ENCODE measurements at places on chromosomes 6 and 20. TPM values are rescaled to one million over a fixed set of nuclear protein-coding genes. Genes with fewer than 3 reads are reported as not detected.

DNA sequence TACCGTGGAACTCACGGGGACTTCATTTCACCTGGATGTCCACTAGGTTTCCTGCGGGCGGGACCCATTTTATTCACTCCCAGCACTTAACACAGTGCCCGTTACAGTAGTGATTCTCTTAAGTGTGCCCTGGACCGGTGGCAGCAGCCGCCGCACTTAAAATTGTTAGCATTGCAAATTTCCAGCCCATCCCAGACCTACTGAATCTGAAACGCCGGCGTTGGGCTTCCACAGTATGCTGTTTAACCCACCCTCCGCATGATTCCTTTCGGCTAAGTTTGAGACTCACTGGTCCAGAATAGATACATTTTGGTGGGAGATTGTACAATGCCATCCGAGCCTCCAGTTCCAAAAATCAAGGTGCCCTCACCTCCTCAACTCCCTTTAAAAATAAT, 967 bp downstream of the SMPDL3A start:
- peaks cover 21% of the 10 kb centered on the region for H3K4me1 ChIP-seq
- DNase-seq, result no peak
- no peaks in the 10 kb centered on the region for H3K27me3 ChIP-seq
- no peaks in the 10 kb centered on the region for H3K36me3 ChIP-seq

DNA sequence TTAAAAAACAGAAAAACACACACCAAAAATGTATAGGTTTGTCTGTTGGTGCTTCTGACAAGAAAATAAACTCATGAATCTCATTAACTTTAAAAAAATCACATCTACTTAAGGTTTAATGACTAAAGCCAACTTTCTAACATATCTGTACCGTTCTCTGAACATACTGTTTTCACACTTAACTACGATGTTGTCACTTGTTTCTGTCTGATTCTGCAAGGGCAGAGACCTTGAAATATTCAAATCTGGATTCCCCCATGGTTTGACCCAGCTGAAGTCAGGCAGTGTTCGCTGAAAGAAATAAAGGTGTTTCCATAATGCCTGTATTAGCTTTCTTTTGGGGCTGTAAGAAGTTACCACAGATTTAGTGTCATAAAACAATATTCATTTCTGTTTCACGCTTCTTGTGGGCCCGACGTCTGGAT, 2.7 kb upstream of the ASXL1 start:
- peak overlapping the region; percentile 3 for H3K4me3 ChIP-seq
- peaks cover 35% of the 10 kb centered on the region for H3K4me1 ChIP-seq
- peak overlapping the region; percentile 92 for H3K27ac ChIP-seq
- DNase-seq, result no peak
- no peaks in the 10 kb centered on the region for H3K36me3 ChIP-seq

DNA sequence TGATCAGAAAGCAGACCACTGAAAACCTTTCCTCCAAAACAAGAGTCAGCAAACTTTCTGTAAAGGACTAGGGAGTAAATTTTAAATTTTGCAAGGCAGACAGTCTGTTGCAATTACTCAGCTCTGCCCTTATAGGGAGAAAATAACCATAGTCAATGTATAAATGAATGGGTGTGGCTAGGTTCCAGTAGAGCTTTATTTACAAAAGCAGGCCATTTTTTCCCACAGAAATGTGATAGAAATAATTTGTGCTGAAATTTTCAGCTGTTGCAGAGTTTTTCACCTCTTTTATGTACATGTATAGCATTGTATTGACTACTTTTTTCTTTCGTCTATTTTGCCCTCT, 7.7 kb downstream of the AMD1 start:
- DNase-seq, result no peak
- H3K27me3 ChIP-seq, result no peaks in the 10 kb centered on the region
- H3K36me3 ChIP-seq, result no peaks in the 10 kb centered on the region

DNA sequence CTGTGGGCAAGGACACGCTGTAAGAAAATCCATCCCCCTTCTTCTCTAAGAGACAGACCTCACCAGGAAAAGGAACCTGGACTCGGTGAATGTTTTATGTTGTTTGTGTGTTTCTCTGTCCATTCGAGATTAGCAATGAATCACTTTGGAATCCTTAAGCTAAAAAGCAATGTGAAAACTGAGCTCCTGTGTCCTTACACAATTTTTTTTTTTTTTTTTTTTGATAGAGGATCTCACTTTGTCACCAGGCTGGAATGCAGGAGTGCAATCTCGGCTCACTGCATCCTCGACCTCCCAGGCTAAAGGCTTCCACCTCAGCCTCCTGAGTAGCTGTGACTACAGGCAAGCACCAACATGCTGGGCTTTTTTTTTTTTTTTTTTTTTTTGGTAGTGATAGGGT, 32.1 kb downstream of the BFSP1 start:
- H3K4me3 ChIP-seq, result no peak overlapping the region
- no peaks in the 10 kb centered on the region for H3K27me3 ChIP-seq
- H3K36me3 ChIP-seq, result no peaks in the 10 kb centered on the region
- no peak overlapping the region for H3K27ac ChIP-seq

DNA sequence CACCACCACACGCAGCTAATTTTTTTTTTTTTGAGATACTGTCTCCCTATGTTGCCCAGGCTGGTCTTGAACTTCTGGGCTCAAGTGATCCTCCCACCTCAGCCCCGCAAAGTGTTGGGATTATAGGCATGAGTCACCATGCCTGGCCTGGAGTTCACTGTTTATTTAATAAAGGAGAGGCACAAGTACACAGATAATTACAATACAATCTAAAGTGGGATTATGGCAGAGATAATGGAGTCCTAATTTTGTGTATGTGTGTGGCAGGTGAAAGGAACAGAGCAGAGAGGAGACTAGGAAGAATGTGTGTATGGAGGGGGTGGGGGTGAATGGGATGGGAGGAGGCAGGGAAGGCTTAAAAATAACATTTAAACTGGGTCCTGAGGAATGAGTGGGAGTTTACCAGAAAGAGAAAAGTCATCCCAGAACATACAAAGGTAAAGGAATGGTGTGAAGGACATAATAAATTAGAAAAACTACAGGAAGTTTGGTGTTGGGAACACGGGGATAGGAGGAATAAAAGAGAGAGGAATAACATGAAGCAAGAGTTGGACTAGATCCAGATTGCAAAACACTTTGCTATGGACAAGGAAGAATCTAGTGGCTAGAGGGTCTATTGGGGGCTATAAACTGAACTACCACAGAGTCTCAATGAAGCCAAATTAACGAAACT, 4.4 kb downstream of the NCOA5 start:
- H3K4me3 ChIP-seq, result no peak overlapping the region
- peaks cover 46% of the 10 kb centered on the region for H3K4me1 ChIP-seq
- H3K27me3 ChIP-seq, result no peaks in the 10 kb centered on the region
- no peaks in the 10 kb centered on the region for H3K36me3 ChIP-seq
- DNase-seq, result no peak
- peak overlapping the region; percentile 44 for H3K27ac ChIP-seq

GRCh38 chr20:2800521-2801285, at the start of gene CPXM1:
Gene CPXM1 (minus strand): TSS chr20:2800627. CDS start chr20:2800572, 55 bp downstream.
- DNase-seq, result no peak
- no peak within 1 kb of the TSS for H3K27ac ChIP-seq
- H3K36me3 ChIP-seq, result no peaks in the 10 kb centered on the region
- no peak within 1 kb of the TSS for H3K4me3 ChIP-seq

WFDC5 gene
- not detected for total RNA-seq

PAX1 gene
- not detected for total RNA-seq

SLC22A2 gene
- not detected for total RNA-seq

DNA sequence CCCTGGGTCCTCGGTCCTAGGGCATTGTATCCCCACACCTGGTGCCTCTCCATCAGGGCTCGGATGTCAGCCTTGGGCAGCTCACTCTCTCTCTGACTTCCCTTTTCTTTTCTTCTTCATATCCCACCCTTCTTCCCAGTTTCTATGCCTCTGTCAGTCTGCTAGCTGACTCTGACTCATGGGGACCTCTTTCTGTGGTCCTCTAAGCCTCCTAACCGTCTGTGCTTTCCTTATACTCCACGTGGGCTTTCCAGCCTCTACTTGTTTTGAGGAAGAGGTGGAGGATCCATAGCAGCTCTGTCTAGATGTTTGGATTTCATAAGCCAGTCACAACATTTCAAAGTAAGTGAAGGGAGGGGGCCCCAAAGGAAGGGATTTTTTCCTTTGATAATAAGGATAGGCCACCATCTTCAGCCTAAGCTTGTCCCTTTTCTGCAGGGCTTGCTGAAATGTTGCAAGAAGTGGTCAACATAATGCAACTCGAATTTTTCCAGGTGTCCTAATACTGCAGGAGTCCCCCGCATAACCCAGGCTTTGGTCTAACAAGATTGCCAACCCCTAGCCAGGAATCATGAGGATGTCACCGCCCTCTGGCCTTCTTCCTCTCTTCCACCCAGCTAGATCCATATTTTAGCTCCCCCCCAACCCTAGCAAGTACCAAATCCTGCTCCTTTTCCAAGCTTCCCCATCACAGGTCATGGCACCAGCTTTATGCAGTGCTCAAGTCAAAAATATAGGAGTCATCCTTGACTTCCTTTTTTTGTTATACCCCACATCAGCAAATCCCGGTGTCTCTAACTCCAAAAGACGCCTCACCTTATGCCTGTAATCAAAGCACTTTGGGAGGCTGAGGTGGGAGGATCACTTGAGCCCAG, 8.7 kb upstream of the PLTP start:
- no peaks in the 10 kb centered on the region for H3K4me1 ChIP-seq
- H3K27me3 ChIP-seq, result no peaks in the 10 kb centered on the region
- no peak for DNase-seq
- no peak overlapping the region for H3K27ac ChIP-seq

GRCh38 chr6:98516866-98517265, 317.5 kb upstream of the POU3F2 start:
- no peaks in the 10 kb centered on the region for H3K4me1 ChIP-seq
- no peaks in the 10 kb centered on the region for H3K36me3 ChIP-seq
- peaks cover 8% of the 10 kb centered on the region for H3K27me3 ChIP-seq
- H3K4me3 ChIP-seq, result no peak overlapping the region
- H3K27ac ChIP-seq, result no peak overlapping the region
- no peak for DNase-seq

DNA sequence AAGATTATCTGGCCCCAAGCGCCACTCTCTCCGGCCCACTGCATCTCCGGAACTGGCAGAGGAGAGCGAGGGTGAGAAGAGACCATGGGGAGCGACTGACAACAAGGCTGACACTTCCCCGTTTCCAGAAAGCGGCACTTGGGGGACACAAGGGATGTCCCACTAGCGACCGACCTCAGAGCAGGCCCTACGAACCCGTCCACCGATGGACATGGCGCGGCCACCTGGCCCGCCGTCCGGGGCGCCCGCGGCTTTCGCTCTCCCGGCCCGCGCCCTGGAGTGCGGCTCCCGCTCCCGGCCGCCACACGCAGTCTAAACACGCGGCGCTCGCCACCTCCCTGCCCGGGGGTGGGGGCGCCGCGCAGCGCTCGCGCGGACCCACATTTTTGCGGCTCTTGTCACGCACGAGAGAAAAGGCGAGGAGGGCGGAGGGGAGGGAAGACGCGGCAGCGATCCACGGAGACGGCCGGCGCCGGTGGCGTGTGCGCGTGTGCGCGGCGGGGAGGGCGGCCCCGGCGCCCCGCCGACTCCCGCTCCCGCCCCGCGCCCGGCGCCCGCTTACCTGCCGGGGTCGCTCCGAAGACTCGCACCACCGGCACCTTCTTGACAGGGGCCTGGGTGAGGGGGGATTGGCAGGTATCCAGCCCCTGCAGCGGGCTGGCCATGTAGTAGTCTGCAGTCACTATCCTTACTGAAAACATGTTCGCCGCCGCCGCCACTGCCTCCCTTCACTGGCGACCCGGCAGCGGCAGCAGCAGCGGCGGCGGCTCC, 645 bp downstream of the REV3L start:
- peaks cover 34% of the 10 kb centered on the region for H3K4me1 ChIP-seq
- H3K36me3 ChIP-seq, result no peaks in the 10 kb centered on the region
- peak overlapping the region; percentile 86 for H3K27ac ChIP-seq
- H3K4me3 ChIP-seq, result peak overlapping the region; percentile 85

DNA sequence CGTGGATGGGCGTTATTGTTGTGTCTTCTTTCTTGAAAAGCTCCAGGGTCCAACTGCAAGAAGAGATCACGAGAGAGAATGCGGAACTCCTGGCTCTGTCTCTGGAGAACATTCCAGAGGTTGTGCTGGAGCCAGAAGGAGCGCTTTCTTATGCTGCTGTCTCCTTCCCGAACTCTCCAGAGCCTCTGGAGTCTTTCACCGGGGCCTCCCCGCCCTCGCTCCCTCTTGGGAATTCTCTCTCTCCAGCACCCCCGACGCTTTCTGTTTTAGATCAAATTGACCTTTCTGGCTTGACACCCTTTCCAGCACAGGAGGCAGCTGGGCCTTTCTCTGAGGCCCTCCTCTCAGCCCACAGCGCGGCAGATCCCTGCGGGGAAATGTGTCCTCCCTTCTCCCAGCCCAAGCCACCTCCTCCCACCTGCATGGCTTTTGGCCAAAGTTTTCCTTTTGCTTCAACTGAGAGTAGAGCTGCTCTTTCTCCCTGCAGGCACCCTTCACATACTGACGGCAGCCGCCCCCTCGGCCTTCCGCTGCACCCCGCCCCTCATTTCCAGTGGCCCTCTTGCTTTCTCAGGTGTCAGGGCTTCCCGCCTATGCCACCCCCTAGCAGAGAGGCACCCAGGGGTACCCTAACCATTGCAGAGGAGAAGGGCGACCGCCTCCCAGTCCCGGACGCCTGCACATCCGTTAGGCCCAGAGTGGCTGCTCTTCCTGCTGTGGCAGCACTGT, 6.6 kb upstream of the CCR6 start:
- H3K4me1 ChIP-seq, result no peaks in the 10 kb centered on the region
- H3K4me3 ChIP-seq, result no peak overlapping the region
- peaks cover 6% of the 10 kb centered on the region for H3K27me3 ChIP-seq

IL17F gene
- total RNA-seq, result not detected

DNA sequence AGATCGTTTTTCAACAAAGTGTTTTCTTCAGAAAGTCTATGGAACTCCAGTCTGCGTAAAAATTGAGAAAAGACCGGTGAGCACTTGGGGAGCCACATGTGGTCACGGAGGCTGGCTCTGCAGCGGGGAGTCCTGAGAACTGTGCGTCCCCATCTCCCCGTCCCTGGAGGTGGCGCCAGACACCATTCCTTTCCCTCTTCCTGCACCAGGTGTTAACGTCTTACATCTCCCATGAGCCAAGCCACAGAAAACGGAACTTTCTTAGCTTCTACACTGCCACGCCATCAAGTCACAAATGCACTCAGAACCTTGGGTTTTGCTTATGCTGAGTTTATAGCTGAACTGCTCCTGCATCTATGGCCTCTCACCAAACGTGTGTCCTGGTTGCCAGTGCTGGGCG, 62.6 kb downstream of the GINS1 start:
- DNase-seq, result peak; percentile 8
- no peak overlapping the region for H3K27ac ChIP-seq
- H3K27me3 ChIP-seq, result no peaks in the 10 kb centered on the region
- H3K36me3 ChIP-seq, result no peaks in the 10 kb centered on the region

POU5F1 gene
- total RNA-seq, result 1.9 TPM

GRCh38 chr20:57407541-57407956, 16.4 kb downstream of the RBM38 start:
- H3K27ac ChIP-seq, result no peak overlapping the region

All from HCT116 (cell line).